ENCODE measurements at places on chromosomes 5 and 9. TPM values are rescaled to one million over a fixed set of nuclear protein-coding genes. Genes with fewer than 3 reads are reported as not detected.

CXCL14 gene
- 0.18 TPM for total RNA-seq

GRCh38 chr5:58486290-58486689, 4.9 kb upstream of the GAPT start:
- no peak for DNase-seq

DNA sequence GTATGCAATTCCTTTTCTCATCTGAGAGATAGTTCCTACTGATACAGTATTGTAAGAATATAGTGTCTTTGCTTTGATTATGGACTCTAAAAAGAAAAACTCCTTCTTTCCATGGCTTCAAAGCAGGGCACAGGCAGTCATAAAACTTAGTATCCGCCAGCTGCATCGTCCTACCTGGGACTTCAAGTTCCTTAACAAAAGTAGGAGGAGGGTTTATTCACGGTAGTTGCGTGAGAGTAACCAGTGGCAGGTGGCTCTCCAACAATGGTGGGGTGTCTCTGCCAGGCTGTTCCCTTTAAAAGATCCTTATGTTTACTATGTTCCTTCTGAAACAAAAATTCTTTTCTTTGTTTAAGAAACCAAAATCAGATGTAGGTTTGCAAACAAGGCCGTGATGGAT, 173.5 kb upstream of the DMAC1 start:
- no peak for DNase-seq

DNA sequence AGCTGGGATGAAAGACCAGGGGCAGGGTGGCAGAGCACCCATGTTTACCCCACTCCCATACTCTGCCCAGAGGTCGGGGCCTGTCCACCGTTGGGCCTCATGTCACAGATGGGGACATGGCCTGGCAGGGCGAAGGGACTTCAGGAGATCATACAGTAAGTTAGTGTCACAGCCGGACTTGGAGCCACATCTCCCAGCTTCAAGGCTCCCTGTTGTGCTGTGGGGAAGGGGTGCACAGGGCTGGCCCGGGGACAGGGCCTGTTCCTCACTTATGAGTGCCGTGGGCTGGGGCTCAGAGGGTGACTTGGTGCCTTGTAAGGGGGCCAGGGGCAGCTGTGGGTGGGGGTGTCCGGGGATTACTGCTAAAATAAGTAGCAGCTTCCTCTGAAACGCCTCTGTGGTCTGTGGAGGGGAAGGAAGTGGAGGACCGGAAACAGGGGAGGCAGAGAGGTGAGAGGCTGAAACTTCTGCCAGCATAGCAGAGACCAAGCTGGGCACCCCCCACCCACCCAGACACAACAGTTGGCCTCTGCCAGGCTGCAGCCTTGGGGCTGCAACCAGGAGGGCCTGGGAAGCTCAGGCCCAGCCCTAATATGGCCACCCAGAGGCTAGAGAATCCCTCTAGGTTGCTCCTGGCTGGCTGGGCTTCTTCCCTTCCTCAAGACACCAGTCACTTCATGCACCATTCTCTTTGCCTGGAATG, 41.1 kb upstream of the NEK6 start:
- DNase-seq: no peak

DNA sequence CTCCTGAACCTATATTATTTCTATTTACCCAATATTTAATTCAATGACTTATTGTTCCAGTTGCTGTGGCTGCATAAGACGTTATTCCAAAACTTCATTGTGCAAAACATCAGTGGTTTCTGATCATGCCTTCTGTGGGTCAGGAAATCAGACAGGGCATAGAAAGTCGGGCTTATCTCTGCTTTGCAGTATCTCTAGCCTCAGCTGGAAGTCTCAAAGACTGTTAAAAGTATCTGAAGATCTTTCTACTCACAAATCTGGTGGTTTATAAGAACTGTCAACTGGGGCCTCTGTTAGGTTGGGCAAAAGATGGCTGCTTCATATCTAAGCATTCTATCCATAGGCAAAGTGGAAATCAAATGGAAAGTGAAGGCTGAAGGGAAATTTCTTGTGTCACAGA, 687.7 kb upstream of the ARRDC3 start:
- no peak for DNase-seq

DNA sequence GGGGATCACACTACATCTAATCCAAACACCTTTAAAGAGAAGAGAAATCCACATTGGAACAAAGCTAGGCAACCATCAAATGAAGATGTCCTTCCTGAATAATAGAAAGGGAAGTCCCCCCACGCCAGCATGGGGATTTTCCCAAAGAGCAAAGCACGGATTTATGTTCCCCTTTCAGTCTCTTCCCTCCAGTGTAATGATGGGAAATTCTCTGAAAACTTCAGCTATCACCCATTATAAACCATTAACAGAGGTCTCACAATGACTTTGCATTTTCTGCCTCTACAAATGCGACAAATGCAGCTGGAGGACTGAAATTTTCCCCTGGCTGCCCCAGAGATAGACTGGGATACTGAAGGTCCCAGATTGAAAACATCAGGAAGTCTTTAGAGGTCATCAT, 368.7 kb downstream of the EFNA5 start:
- no peak for DNase-seq

- DNase-seq: no peak
These were observed 28.8 kb downstream of the PPIC start for GRCh38 chr5:123007754-123008153.

DNA sequence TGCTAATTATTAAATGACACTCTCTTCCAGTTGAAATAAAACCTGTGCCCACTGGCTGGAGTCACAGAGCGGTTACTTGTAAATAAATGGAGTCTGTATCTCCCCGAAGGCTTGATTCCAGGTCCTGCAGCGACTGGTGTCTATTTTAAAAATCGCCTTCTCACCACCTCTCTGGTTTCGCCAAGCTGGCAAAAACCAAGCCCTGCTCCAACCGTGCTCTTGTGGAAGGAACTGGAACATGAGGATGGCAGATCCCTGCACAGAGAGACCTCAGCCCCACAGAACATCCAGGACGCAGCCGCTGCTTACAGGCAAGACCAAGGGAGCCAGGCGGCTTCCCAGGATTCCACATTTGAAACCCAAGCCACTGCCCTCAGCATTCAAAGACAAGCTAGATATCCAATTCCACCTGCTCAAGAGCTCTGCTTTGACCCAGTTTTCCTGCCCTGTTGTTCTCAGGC, 15.0 kb downstream of the SEMA4D start:
- DNase-seq: no peak

Data from fibroblast of the aortic adventitia (primary cell).